ENCODE measurements at places on chromosomes 11 and 22.

DNA sequence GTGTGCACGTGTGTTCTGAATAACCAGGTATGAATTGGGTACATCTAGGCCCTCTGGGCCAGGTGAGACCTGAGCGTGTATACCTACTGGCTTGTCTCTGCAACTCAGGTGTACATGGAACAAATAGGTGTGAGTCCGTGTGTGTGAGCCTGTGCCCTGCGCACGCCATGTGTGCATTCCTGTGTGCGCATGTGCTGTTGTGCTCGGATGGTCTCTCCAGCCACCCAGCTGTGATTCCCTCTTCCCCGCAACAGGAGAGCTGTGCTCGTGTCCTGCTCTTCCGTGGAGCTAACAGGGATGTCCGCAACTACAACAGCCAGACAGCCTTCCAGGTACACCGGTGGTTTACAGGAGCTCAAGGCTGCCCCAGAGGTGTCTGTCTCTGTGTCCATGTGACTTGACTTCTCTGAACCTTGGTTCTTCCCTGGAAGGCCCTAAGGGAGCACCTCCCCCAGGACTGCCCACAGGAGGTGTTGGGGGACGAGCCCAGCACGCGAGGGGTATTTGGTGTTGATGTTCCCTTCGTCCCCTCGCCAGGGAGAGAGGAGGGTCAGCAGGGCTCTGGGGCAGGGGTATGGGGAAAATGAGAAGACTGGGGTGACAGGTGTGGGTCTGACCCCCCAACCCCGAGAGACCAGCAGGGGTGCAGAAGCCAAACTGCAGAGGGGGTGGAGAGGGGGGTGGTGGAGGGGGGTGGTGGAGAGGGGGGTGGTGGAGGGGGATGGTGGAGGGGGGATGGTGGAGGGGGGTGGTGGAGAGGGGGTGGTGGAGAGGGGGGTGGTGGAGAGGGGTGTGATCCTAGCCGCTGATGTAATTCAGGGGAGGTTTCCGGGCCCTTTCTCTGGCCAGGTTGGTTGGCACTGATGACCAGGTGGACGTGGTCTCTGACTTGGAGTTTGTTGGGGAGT, 10.7 kb downstream of the SHANK3 start:
- DNase-seq = no peak

- DNase-seq = no peak
These were observed 57.8 kb upstream of the FIBIN start for GRCh38 chr11:26936109-26936508.

DNA sequence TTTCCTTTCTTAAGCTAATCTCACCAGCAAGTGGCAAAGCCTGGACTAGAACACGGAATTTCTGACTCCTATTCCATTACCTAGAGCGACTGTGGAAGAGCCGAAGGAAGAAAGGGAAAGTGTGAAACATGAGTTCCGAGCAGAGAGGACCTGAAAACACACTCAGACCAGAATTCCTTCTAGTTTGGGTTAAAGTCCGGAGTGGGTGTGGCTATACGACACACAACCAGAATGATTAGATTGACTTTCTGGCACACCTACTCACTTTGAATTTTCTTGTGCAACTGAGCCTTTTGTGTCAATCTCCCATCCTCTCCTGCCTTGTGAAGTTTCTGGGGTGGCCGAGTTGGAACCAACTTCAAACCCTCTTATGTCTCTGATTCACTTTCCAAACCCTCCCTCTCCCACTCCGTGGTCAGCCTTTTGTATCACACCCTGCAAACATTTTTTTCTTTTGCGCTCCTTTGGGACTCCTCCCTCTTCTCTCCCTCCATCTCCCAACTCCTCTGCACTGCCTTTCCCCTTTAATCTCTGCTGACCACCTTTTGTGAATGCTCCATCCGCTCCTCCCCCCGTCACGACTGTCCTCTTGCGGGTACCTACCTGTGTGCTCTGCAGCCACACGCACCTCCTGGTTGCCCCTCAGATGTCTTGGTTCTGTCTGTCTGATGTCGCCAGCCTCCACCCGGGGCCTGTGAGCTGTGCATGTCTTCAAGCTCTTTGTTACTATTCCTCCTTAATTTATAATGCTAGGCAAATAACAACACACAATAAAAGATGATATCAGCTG, 86.3 kb upstream of the BLID start:
- no peak for DNase-seq

DNA sequence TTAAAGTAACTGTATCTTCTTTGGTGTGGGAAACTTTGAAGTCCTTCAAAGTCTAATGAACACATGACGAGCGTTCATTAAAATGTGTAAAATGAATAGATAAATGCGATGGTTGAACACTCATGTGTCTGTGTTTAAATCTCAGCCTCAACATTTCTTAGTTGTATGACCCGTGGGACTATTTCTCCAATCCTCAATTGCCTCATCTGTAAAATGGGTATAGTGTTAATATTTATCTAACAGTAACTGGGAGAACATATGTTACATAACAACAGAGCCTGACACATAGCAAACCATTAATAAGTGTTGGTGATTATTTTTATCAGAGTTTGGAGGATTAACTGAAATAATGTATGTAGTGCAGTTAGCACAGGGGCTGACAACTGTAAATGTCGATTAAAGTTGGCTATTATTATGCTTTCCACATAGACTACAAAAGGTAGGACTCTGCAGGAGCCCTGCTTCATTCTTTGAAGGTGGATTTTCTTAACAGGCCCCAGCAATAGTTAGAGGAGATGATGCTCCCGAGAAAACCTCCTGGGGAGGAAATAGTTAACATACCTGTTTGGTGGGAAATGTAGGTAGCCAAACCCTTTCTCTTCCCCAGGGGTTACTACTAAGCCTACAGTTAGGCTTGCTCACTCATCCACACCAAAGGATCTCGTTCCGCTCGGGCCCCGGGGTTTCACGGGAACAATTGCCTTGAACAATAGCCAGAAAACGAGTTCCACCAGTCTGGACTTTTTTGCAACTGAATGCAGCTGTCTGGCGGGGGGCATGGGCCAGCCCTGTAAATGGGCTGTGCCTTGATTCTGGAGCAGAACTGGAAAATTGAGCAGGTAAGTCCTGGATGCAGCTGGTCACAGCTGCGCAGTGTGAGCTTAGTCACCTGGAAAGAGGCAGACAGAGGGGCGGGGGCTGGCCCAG, 133.4 kb downstream of the DBX1 start:
- DNase-seq = no peak

DNA sequence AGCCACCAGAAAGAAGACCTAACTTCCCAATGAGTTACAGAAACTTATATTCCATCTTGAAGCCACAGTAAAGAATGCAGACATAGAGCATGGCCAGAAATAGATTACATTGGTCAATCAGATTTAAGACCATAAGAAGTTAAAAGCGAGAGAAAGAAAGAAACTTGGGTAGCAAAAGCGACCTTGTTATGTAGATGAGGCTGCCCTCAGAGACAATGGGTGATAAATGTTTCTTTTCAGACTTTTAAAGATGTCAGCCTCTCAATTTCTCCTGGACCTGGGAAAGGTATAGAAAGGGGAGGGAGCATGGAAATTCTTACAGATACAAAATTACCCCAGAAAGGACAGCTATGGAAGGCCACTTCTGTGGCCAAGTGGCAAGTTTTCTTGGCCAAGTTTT, 732.6 kb upstream of the LUZP2 start:
- no peak for DNase-seq
